ENCODE measurements at places on chromosomes 2 and 18.
A peak's percentile ranks its signal among the peaks of the same experiment; 100 is the strongest.

DNA sequence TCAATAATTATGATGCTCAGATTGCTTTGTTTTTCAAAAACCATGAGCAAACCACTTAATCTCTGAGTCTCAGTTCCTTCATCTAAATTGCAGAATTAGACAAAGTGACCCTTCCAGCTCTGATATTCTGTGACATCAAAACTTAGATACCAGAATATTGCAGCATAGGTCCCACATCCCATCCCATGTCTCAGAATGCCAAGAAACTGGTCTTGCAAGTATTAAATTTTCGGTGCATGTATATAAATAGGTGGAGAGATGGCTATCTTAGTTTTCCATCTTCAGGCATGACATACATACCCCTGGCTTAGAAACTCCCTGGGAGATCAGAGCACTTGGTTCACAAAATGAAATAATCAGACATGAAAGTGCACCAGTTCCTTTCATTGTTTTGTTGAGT lies 39.8 kb downstream of the WDR75 start:
- DNase-seq: no peak

GRCh38 chr2:120455390-120455789 lies 109.5 kb downstream of the INHBB start:
- no peak for DNase-seq

DNA sequence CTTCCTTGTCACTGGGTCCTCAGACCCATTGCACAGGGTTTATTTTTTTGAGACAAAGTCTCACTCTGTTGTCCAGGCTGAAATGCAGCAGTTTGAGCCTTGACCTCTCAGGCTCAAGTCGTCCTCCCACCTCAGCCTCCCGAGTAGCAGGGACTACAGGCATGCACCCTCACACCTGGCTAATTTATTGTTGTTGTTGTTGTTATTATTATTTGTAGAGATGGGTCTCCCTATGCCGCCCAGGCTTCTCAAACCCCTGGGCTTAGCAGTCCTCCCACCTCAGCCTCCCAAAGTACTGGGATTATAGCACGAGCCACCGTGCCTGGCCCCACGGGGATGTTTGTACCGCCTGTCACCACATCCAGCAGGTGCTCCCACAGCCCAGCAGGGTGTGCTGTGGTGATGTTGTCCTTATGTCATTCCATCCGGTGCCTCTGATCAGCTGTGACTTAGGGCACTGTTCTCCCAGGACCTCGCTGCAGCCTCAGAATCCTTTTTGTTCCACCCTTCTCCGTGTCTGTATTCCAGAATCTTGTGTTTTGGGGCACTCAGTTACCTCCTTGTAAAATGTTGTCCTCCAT lies 182.3 kb downstream of the INO80D start:
- DNase-seq: peak; percentile 37

DNA sequence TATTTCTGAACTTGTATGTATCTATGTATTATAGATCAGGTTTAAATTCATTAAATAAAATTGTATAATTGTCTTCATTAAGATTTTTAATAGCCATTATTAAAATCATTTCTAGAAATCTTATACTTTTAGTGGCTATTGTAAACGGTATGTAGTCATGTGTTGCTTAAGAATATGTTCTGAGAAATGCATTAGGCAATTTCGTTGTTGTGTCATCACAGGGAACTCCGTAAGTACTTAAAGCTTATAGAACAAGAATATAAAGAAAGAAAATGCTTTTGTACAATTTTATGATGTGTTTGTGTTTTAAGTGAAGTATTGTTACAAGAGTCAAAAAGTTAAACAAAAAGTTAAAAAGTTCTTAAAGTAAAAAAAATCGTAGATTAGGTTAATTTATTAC lies 765.8 kb downstream of the METTL4 start:
- DNase-seq: no peak

Measured in RKO (cell line).